ENCODE measurements at places on chromosomes 12 and 14.

- peak; percentile 45 for DNase-seq
Observed at GRCh38 chr14:22994762-22995275, 12.5 kb upstream of the AJUBA start.

- no peak for DNase-seq
Observed at GRCh38 chr14:22456998-22457594, 131.9 kb downstream of the DAD1 start.

GRCh38 chr14:60508707-60509437 is at the start of gene SIX6:
TSS of gene SIX6 (plus strand) at chr14:60509146. CDS start at chr14:60509399, 253 bp downstream.
- DNase-seq, result no peak

- no peak for DNase-seq
Observed at GRCh38 chr12:105933671-105934665, 204.8 kb downstream of the NUAK1 start.

- no peak for DNase-seq
Observed at GRCh38 chr14:73895939-73896338, 9.3 kb downstream of the ZNF410 start.

GRCh38 chr12:470133-470532 is 10.4 kb downstream of the B4GALNT3 start:
- no peak for DNase-seq

DNA sequence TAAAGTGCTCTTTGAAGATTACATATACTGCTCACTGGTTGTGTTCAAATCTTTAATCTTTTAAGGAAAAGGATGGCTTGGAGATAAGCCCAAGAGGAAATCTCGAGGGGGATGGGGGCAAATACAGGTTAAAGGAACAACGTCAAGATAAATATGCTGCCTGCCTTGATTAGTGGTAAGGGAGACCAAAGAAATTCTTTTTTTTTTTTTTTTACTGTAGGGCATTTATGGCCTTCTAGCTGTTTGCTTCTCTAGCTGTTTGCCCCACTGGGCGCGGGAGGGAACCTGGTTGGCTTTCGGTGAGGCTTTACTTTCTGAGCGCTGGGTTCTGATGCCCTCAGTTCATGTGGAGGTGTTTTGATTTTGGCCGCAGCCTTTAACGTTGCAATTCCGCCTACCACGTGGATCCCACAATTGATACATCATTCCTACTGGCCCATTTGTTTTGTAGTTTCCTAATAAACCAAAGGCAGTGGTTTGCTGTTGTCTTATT is 5.7 kb downstream of the CCND2 start:
- no peak for DNase-seq

DNA sequence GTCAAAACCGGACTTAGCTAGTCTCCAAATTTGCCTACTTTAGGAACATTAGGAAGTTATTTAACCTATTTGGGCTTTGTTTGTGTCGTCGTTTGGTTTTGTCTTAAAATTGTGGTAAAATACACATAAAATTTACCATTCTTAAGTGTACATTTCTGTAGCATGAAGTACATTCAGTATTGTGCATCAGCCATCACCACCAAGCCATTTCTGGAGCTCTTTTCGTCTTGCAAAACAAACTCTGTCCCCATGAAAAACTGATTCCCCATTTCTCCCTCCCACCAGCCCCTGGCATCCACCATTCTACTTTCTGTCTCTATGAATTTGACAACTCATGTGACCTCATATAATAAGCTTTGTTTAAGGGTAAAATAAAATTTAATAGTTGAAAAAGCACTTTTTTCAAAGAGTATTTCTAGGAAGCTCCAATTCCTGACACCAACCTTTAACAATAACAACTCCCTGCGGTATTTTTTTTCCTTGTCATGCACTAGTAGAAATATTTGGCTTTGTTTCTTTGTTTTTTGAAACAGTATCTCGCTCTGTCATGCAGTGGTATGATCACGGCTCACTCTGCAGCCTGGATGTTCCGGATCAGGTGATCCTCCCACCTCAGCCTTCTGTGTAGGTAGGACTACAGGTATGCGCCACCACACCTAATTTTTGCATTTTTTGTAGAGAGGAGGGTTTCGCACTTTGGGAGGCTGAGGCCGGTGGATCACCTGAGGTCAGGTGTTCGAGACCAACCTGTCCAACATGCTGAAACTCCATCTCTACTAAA is 3.6 kb upstream of the UBC start:
- DNase-seq, result peak; percentile 24

Data from activated CD4-positive, alpha-beta T cell treated with anti-CD3 and anti-CD28 coated beads, Interleukin-2, amount 10 ng/mL, durations not matched to agents 7 days and 5 days (primary cell).